ENCODE measurements at places on chromosomes 7 and 10.

GRCh38 chr7:39504963-39505362, 61.2 kb upstream of the YAE1 start:
- DNase-seq, result no peak

GRCh38 chr10:37552881-37553280, 304.5 kb downstream of the ZNF248 start:
- no peak for DNase-seq

- DNase-seq, result no peak
Observed at GRCh38 chr7:111388912-111389311, 173.4 kb downstream of the IMMP2L start.

GRCh38 chr7:671415-672042, 55.0 kb upstream of the DNAAF5 start:
- DNase-seq, result no peak

DNA sequence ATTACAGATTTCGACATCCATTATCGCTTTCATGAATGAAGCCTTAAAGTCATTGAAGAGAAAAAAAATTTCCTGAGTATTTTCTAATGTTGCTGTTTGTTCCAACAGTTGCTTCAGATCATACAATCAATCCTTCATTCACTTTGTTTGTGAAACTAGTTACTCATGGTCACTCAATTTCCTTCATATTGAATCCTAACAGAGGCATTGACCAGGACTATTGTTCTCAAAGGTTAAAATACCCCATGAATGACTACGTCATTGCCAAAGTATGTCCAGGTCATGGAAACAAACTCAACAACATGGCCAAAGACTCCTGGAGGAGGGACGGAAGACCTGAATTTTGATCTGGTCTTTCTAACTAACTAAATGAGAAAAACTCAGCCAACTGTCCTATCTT, 54.0 kb upstream of the ABCB5 start:
- DNase-seq, result no peak

- DNase-seq, result no peak
Observed at GRCh38 chr7:25575634-25576033, 347.3 kb upstream of the NPVF start.
